OCI-LY7 (cell line): ENCODE measurements at places on chromosomes 6 and 20.

DNA sequence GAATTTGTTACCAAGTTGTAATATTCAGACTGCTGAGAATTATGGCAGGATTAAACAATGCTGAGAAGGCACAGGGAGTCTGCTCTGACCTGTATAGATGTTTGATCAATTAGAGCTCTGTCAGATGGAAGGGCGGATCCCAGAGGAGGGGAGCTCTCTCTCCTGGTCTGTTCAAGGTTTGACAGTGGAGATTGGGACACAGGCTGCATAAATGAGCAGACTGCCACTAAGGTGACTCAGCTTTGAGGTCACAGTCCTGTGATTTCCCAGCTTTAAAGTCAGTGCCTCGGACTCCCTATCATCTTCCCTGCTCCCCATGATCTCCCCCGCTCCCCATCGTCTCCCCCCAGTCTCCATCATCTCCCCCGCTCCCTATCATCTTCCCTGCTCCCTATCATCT lies 59.2 kb upstream of the SLC22A23 start:
- DNase-seq: no peak

DNA sequence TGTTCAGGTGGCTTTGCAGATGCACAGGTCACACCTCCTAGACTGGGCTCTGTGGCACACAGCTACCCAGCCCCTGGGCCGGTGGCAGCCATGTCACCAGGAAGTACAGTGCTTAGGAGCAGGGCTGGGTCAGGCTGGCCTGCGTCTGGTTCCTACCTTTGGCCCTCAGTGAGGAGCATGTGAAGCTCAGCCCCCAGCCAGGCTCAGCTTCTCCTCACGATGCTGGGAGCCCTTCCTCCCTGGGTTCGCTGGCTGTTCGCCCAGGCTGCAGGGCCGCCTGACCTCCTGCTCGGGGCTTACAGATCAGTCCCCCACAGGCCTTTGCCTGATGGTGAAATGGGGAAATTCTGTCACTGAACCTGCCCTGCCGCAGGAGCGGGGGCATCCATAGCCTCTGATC lies 23.1 kb downstream of the SPATA2 start:
- no peak for DNase-seq

DNA sequence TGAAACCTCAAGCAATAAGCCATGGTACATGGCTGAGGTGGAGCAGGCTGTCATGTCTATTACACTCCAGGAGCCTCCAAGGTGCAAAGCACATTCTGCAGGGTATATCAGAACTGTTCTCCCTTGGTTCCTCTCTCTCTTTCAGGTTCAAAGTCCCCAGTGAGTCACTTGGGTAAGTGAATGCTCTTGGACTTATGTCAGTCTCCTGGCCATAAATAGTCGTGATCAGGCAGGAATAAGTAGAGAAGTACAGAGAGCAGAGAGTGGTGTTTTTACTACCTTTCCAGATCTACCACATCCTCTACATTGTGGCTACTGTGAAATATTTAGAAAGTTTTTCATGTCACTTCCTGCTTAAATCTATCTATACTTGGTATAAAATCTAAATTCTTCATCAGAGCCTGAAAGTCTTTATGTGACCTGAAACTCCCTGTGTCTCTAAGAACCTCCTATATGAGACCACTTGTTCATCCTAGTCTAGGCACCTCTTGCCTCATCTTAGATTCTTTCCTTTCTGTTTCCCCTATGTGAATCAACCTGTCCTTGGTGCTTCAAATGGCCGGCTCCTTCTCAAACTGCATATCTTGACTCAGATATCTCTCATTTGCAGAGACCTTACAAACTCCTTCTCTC lies 1077.6 kb upstream of the MAP3K7 start:
- no peak for DNase-seq

GRCh38 chr6:131173680-131174079 lies 38.4 kb downstream of the AKAP7 start:
- DNase-seq: no peak

DNA sequence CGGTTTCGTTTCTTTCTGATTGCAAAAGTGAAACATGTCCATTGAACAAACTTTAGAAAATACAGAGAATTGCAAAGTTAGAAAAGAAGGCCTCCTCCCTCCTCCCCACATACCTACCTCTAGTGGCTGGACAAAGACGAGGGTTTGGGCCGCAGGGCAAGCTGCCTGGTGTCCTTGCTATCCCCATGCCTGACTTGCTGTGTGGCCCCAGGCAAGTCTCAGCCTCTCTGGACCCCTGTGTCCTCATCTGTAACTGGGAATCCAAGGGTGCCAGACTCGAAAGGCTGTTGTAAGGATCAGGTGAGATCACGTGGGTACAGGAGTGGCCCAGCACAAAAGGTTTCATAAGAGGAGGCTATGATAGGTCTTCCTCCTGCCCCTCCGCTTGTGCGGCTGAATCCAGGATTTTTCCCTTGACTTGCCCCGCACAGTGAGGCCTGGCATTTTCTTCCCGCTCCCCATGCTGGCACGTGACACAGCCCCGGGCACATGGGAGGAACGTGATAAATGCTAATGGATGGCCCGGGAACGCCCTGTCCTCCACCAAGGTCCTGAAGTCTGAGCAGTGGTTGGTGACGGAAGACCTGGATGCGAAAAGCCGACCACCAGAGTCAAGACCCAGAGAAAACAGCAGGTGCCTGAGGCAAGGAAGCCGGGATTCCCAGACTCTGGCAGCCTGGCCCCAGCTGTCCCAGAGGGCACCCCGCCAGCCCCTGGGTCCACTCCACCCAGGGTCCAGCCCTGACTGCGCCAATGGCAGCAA lies 55.8 kb downstream of the UBE2V1 start:
- no peak for DNase-seq

GRCh38 chr6:31908791-31909190 lies 6.9 kb upstream of the ZBTB12 start:
- no peak for DNase-seq

GRCh38 chr20:38651154-38651553 lies 49.5 kb downstream of the ARHGAP40 start:
- no peak for DNase-seq

- DNase-seq: peak; percentile 39
Measured at GRCh38 chr20:49935746-49936152, 448 bp upstream of the RNF114 start.

GRCh38 chr20:63106108-63106764 lies 99.5 kb upstream of the BHLHE23 start:
- DNase-seq: no peak

DNA sequence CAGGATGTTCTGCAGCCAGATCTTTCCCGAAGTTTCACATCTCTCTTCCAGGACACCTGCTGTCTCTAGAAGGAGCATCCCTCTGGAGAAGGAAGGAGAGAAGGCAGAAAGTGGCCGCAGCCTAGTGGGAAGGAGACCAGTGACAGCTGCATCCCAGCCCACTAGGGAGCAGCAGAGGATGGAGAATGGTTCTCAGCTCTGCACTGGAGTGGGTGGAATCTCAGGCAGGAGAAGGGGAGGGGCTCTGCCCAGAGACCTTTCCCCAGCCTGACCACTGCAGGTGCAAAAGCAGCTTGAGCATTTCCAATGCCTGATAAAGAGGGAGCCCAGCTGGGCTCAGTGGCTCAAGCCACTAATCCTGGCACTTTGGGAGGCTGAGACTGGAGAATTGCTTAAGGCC lies 32.3 kb downstream of the NCR2 start:
- DNase-seq: peak; percentile 18
